Stimulated activated CD4-positive, alpha-beta T cell treated with anti-CD3 and anti-CD28 coated beads, Interleukin-1b, Interleukin-23, amount 100 ng/mL, for 1 hour (primary cell): ENCODE measurements at places on chromosomes 1 and 21.

DNA sequence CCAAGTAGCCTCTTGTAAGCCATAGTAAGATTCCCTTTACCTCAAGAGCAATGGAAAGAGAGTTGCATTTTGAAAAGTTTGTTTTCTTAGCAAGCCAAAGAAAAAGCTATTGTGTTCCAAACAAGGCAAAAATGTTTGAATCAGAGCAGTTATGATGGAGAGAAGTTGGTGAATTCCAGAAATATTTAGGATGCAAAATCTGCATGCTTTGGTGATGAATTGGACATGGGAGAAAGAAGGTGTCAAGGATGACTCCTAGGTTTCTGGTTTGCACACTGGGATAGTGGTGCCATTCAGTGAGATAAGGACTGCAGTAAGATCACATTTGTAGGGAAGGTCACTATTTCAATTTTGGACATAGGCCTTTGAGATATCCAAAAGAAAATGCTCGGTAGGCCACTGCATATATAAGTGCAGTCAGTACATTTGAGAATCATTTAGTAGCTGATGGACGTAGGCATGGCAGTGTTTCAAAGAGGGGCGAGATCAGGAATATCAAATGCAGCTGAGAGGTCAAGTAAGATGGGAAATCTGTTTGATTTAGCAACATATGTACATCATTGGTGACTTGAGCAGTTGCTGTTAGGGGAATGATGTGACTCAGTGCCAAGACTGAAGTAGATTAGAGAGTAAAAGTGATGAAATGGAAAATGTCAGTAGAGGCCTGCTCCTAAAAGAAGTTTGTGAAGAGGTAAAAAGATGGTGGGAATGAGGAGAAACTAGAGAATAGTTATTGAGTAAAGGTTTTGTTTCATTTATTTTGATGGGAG, 33.9 kb upstream of the GPR25 start:
- DNase-seq = no peak

DNA sequence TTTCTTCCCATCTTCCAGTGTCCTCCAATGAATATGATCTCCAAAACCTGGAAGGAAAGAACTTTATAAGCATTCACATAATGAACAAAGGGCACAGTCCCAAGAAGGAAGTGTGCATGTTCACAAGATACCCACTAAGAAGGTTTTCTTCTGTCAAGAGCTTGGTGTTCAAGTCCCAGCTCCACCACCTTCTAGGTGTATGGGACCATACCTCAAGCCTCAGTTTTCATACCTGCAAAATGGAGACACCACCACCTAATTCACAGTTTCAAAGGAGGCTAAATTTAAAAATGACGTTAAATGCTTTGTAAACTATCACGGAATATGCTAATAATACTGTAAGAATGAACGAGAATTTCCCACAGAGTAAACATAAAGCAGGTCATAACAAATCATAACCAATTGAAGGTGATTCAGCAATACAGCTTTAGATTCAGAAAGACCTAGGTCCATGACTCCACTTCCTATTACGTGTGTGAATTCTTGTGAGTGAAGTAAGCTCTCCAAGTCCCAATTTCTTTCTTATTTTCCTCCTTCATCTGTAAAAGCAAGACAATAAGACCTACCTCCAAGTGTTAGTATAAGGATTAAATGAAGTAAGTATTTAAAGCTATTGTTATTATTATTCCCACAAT, 8.1 kb upstream of the KTI12 start:
- DNase-seq = no peak

DNA sequence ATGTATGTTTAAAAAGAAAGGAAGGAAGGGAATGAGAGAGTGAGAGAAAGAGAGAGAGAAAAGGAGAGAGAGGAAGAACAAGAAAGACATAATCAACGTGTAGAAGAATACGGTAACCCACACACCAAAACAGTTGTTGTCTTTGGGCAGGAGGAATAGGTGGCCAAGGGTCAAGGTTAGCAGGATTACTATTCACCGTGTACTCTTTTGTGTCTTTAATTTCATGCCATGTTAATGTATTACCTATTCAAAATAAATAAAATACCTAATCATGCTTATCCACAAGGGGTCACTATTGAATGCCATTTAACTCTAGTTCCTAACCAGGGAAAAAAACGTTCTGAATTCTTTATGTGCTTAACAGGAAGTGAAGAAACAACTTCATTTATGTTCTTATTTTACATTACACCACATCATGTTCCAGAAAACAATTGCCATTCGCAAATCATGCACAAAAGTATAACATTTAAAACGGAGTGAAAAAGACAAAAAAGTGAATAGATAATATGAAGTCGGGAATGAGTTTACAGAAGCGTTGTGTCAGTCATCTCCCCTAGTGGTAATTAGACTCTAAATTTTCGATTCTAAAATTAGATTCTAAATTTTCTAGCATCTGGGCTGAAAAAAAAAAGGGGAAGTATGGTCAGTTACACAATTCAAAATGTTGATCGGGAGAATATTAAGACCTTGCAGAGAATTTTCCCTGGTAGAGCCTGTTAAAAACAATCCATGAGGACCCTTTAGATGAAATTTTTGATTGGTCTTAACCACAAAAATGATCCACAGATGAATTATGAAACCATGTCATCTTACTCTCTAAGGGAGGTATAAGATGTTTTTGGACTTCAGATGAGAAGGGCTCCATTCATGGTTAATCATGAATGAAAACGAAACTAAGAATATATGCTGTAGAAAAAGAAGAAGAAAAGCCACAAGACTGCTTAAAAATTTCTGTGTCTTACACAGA, 700 bp upstream of the KMO start:
- no peak for DNase-seq

GRCh38 chr1:41840592-41841246, 78.0 kb downstream of the HIVEP3 start:
- no peak for DNase-seq

- DNase-seq = no peak
Measured at GRCh38 chr1:211831558-211832323, 1.2 kb upstream of the LPGAT1 start.

- no peak for DNase-seq
Measured at GRCh38 chr1:160858097-160858496, 4.6 kb downstream of the CD244 start.

DNA sequence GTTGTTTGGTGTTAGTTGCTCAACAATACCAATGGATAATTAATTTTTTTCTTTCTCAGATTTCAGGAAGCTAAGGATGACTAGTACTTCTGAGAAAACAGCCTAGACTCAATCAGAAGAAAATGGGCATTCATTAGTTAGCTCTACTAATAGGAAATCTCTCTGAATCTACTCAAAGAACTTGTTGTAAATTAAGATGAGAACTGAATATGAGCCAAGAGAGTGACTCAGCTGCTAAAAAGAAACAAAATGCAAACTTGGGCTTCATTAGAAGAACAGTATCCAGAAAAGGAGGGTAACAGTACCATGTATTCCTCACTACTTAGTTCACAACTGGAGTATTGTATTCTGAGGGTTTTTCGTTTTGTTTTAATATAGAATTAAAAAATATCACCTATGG, 12.5 kb downstream of the FOXJ3 start:
- no peak for DNase-seq

- DNase-seq = no peak
Measured at GRCh38 chr1:42178249-42178648, 13.7 kb upstream of the GUCA2A start.

- no peak for DNase-seq
Measured at GRCh38 chr1:53807916-53808315, 30.2 kb downstream of the NDC1 start.

DNA sequence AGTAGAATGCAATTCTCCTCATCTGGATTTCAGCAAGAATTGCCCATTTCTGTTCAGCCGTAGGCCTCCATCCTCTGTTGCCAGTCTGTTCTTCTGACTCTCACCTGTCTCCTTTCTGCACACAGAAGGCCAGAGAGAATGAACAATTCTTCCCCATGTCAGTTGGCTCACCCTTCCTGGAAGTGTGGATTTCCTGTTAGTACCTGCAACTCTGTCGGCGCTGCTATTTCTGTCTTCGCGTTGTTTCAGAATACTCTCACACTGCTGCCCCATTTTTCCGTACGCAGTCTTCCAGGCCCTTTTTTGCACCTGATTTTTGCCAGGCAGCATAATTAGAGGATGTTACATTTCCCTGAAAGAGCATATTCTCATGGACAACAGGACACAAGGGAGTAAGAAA, 200.7 kb downstream of the FGGY start:
- no peak for DNase-seq

DNA sequence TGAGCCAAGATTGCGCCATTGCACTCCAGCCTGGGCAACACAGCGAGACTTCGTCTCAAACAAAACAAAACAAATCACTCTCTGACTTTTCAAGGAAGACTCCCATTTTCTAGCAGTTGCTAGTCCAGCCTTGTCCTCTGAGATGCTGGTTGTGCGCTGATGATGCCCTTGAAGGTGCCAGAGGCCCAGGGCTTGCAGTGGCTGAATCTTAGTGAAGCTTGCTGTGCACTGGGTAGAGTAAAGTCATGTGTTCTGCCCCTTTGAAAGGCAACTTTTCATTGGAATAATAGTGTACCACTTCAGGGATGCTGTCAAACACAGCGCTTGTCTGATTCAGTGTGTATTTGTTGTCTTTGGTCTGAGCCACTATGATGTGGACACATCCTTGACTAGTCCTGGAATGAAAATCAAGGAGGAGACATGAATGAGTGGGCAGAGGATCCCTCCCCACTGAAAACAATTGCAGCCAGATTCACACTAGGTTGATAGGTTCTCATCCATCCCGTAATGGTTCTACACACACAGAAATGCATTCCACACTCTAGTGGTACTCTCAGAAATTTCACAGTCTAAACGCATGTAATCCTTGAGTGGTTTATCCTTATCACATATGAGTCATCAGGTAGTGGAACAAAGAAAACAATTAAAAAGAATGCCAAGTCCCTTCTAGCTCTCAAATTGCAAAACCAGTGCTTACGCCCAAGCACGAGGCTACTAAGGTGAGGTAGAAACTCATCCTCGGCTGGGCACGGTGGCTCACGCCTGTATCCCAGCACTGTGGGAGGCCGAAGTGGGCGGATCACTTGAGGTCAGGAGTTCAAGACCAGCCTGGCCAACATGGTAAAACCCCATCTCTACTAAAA, 17.8 kb upstream of the TDRD10 start:
- DNase-seq = no peak

GRCh38 chr1:161681879-161682278, 18.9 kb downstream of the FCGR2B start:
- DNase-seq = no peak
